ENCODE measurements at places on chromosomes 5 and 9.

GRCh38 chr5:2029206-2029605, 146.5 kb upstream of the IRX4 start:
- DNase-seq: no peak

DNA sequence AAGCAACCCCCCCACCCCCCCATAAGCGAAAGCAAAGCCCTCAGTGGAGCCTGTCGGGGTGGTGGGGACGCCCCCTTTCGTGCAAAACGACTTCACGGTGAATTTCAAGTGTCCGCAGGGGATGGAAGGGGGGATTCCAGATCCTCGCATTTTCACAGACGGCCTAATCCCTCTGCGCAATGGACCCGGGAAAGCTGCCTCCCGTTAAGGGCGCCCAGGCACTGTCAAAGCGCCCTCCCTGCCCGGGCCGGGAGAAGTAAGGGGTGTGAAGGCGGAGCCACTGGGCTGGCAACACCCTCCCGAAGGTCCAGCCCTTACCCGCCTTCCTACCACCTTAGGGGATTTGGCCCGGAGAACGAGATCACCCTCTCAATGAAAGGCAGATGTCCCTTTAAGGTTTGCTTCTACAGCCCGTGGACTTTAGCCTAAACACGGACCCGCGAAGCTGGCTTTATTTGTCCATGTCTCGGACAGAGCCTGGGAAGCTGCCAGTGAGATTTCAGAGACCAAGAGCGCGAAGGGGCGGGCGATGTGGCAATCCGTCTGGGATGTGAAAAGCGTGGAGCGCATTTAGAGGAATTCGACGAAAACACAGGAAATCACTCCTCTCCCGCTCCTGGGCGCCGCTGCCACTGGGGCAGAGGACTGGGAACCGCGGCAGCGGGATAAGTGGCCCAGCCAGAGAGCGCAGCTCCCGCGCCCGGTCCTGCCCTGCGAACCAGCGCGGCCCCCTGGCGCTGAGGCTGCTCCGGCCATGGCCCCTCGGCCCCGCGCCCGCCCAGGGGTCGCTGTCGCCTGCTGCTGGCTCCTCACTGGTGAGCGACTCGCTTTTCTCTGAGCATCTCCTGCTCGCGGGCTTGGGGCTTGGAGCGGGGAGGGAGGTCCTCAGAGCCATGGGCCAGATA, at the start of the genes ITGA1 and PELO:
Gene ITGA1 (plus strand): TSS at position 317 of the 905 bp plus-strand sequence. CDS start 438 bp downstream, at position 755.
Gene PELO (plus strand): TSS at position 317 of the 905 bp plus-strand sequence. CDS start 12,479 bp downstream, outside the sequence.
- peak; percentile 61 for DNase-seq

- DNase-seq: no peak
These were observed 412.9 kb downstream of the CHSY3 start for GRCh38 chr5:130316971-130317680.

GRCh38 chr9:34547960-34548611, 25.3 kb upstream of the ENHO start:
- DNase-seq: peak; percentile 40

- DNase-seq: no peak
These were observed 45.2 kb upstream of the ANKRD55 start for GRCh38 chr5:56278335-56278753.

GRCh38 chr5:172837640-172838039, 3.6 kb downstream of the ERGIC1 start:
- DNase-seq: no peak

GRCh38 chr5:59760785-59761348, 132.7 kb downstream of the PDE4D start:
- no peak for DNase-seq

GRCh38 chr9:120668399-120668798, 45.9 kb downstream of the MEGF9 start:
- no peak for DNase-seq

- DNase-seq: no peak
These were observed 496.7 kb downstream of the EBF1 start for GRCh38 chr5:158602981-158603380.

DNA sequence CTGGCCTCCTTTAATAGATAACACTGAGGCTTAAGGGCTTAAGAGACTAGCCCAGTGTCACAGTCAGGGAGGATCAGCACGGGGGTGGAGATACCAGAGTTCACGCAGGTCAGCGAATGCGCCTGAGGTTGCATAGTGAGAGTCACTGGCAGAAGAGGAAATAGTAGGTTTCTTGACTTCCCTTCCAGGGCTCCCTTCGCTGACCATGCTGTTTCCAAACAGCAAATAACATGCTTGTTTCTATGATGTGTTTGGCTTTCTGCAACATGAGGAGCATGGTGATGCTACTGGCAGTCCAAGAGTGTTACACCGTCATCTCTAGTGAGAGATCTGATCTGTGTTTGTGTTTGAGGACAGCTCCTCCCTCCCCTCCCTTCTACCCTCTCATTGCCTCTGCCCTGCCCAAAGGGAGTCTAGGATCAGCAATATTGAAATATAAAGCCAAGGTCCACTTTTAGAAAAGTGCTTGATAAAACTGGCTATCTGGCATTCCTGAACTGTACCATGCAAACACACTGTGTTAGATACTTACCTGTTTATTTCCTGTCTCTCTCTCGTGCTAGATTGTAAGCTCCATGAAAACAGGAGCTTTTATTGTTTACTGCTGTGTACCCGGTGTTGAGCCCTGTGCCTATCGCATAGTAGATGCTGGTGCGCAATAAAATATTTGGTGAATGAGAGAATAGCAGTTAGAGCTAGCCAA, 12.3 kb downstream of the TLE4 start:
- DNase-seq: peak; percentile 93

DNA sequence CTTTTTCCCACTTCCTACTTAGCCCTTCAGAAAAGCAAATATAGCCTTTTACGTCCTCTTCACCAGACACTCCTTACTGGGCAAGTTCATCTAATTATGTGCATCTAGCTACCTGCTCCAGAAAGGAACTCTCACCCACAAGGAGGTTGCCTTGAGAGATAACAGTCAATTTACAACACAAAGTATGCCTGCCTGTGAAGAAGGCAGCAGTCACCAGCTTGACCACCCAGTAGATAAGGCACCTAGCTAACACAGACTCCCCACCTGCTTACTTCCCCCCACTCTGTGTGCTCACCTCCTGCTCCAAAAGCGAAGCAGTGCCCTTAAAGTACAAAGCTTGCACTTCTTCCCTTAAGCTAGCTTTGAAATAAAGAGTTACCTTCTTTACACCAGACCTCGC, 111.7 kb upstream of the MRPS30 start:
- DNase-seq: no peak

DNA sequence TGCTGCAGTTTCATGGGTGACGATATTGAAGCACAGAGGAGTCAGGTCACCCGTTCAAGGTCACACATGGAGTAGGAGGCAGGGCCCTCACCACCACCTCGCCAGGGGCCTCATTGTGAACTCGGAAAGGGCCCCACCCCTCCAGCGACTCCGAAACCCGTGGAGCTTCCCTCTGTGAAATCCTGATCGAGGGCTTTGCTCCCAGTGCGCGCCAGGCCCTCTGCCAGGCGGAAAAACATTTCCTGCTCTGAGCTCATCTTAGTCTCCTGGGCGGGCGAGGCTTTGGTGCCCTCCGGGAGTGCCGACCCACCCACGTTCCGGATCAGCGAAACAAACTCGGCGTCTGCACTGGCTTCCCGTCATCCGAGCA, 75.0 kb upstream of the FCN1 start:
- no peak for DNase-seq

DNA sequence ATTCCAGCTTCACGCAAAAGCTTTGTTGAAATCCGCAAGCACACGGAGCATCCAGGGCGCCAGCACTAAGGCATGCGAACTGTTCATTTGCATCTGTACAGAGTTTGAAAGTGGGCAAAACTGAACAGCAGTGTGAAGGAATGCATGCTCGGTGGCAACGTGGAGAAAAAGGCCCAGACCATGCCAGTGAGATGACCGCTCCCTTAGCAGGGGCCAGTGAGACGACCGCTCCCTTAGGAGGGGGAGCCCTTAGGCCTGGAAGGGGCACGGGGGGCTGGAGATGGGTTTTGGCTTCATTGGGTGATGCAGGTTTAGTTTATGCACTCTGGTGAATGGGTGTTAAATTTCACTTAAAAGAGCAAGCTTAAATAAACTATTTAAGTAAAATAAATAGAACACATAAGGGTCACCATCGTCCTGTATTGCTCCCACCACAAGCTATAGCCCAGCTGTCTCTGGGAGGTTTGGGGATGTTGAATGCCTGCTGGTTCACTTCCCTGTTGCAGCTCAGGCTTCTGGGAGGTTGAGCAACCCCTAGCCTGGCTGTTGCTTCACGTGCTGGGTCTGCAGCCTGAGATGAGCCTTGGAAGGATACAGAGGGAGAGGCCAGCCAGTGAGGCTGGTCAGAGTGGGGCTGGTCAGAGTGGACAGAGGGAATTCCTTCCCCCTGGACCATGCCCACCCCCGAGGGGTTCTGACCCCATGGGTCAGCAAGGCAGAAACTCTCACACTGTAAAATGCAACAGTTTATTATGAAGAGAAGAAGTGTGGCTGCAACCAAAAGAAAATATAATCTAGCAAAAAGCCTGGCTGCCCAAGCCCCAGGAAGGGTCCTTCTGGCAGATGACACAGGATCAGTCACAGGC, 4.6 kb upstream of the FCN1 start:
- no peak for DNase-seq

DNA sequence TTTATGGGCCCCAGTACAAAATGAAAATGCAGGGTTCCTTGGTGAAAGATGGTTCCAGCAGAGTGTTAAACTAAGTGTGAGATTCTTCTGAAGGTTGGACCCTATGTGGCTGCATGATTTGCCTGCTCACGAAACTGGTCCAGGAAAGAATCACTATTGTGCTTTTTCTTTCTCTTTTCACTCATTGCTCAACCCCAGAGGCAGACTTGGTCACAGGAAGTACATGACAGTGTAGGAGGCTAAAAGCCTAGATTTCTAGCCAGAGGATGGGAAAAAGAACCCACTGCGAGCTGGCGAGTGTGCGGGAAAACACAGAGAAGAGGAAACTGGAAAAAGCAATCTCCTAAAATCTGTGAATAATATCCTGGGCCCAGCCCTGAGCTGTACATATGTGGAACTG, 18.6 kb downstream of the SLC36A2 start:
- no peak for DNase-seq

DNA sequence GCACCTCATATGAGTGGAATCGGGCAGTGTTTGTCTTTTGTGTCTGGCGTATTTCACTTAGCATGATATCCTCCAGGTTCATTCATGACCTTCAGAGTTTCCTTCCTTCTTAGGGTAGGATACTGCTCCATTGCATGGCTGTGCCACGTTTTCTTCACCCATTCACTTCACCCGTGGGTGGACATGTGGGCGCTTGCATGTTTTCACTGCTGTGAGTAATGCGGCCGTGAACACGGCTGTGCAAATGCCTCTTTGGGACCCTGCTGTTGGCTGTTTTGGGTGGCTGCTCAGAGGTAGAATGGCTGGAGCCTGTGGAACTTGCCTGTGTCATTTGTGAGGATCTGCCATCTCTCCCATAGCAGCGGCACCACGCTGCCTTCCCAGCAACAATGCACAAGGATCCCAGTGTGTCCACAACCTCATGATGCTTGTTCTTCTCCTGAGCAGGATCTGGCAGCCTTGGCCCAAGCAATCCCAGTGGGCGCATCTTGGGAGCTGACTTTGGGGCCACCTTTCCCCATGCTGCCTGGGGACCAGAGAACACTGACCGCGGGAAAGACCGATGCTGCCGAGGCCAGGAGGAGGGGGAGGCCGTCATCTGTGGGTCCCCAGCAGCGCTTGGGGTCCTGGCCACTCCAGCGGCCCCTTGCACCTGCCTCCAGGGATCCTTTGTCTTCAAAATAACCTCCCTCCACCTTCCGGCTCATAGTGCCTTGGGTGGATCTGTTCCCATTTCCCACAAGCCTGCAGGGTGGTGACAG, 2.3 kb upstream of the SCGB3A1 start:
- no peak for DNase-seq

GRCh38 chr5:40585537-40586267, 94.0 kb upstream of the PTGER4 start:
- no peak for DNase-seq

GRCh38 chr9:7172154-7173115, 414.7 kb downstream of the KDM4C start:
- peak; percentile 99 for DNase-seq

- peak; percentile 9 for DNase-seq
These were observed 32.5 kb downstream of the LEAP2 start for GRCh38 chr5:132905938-132906337.

GRCh38 chr5:147661541-147661940, 121.0 kb downstream of the JAKMIP2 start:
- DNase-seq: no peak

GRCh38 chr5:45385321-45386058, 310.7 kb downstream of the HCN1 start:
- DNase-seq: no peak

DNA sequence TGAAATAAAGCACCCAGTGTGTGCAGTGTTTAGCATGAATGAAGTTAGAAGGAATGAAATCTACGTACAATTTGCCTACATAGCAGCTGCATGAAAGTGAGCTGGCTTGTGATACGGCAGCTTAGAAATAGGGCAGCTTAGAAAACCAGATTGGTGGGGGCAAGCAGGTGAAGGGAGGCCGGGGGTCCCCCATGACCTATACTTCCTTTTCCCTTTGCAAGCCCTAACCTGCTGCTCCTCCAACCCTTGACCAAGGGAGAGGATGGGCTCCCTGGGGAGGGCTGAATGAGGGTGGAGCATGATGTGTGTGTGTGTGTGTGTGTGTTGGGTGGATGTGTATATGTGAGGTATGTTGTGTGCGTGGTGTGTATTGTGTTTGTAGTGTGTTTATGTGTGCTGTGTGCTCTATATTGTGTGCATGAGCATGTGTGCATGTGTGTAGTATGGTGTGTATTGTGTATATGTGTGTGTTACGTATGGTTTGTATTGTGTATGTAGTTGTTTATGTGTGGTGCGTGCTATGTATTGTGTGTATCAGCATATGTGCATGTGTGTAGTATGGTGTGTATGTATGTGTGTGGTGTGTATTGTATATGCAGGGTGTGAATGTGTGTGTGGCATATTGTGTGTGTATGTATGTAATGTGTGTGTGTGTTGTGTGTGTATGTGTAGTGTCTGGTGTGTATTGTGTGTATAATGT, 72.1 kb downstream of the TENT4A start:
- no peak for DNase-seq

- no peak for DNase-seq
These were observed 14.3 kb downstream of the BRD3OS start for GRCh38 chr9:134039386-134040175.

- peak; percentile 88 for DNase-seq
These were observed 53.0 kb downstream of the NUP214 start for GRCh38 chr9:131178382-131178781.

GRCh38 chr5:159780246-159780645, 136.0 kb upstream of the ADRA1B start:
- DNase-seq: no peak

DNA sequence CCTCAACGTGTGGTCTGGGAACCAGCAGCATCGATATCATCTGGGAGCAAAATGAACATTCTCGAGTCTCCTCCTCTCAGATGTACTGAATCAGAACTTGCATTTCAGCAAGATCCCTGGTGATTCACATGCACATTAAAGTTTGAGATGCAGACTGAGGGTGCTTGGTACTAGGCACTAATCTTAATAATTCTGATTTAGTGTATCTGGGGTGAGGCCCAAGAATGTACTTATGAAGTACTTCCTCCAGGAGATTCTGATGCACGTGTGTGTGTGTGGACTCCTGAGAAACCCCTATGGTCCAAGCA, 56.2 kb upstream of the EQTN start:
- no peak for DNase-seq
